OCI-M1 (cell line): ENCODE measurements at places on chromosomes 7 and 10.

DNA sequence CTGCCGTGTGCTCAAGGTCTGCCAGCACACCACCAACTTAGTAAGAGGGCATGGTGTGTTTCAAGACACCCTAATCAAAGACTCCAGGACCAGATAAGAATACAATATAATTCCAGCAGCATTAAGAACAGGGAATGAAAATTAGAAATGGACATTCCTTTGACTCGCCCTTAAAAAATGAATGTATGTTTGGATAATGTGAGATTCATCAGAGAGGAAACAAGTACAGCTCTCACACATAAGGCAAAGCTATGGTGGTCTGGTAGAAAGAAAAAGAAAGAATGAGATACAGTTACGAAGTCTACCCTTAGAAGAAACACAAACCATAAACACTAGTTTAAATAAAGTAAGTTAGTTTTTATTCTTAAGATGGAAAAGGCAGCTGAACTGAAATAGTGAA lies 174.8 kb upstream of the ANK3 start:
- DNase-seq: no peak

- DNase-seq: no peak
These were observed 33.5 kb upstream of the TTYH3 start for GRCh38 chr7:2598154-2598823.

GRCh38 chr7:16423761-16424160 lies 2.4 kb upstream of the CRPPA start:
- DNase-seq: no peak

DNA sequence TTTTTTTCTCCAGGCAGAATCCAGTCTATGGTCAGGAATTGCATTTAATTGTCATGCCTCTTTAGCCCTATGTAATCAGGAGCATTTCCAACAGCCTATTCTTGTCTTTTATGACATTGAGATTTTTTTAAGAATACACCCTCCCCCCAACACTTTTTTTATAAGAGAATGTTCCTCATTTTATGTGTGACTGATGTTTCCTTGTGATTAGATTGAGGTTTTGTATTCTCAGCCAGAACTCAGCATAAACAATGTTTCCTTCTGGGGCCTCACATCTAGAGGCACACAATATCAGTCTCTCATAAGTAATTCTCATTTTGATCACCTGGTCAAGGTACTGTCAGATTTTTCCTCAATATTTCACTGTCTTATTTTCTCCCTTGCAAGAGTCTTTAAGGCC lies 193.4 kb upstream of the PDE1C start:
- peak; percentile 30 for DNase-seq

DNA sequence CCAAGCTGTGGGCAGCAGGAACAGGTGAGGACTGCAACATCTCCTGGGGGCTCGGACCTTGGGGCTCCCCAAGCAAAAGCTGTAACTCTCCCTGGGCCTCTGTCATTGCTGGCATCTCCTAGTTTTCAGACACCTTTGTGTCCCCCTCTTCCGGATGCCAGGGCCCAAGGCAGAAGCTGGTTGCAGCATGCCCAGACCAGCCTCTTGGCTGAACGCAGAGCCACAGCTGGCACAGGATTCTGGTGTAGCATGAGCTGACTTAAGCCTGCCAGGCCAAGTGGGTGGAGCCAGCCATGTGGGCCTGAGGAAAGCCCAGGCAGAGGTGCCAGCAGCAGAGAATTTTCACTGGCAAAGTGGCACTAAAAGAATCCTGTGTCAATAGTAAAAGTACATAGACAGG lies 43.5 kb downstream of the ZWINT start:
- no peak for DNase-seq

DNA sequence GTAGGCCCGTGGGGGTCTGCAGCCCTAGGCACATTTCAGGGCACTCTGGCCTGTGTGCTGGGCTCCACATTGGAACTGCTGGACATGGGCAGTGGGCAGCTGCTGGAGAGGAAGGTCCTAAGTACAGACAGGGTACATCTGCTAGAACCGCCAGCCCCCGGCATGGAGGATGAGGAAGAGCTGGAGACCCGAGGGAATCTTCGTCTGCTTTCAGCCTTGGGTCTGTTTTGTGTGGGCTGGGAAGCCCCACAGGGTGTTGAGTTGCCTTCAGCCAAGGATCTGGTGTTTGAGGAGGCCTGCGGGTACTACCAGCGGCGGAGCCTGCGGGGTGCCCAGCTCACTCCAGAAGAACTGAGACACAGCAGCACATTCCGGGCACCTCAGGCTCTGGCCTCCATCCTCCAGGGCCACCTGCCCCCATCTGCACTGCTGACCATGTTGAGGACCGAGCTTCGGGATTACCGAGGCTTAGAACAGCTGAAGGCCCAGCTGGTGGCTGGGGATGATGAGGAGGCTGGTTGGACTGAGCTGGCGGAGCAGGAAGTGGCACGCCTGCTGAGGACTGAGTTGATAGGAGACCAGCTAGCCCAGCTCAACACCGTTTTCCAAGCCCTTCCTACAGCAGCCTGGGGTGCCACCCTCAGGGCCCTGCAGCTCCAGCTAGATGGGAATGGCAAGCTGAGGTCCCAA lies 1.4 kb downstream of the HPS6 start:
- DNase-seq: no peak

DNA sequence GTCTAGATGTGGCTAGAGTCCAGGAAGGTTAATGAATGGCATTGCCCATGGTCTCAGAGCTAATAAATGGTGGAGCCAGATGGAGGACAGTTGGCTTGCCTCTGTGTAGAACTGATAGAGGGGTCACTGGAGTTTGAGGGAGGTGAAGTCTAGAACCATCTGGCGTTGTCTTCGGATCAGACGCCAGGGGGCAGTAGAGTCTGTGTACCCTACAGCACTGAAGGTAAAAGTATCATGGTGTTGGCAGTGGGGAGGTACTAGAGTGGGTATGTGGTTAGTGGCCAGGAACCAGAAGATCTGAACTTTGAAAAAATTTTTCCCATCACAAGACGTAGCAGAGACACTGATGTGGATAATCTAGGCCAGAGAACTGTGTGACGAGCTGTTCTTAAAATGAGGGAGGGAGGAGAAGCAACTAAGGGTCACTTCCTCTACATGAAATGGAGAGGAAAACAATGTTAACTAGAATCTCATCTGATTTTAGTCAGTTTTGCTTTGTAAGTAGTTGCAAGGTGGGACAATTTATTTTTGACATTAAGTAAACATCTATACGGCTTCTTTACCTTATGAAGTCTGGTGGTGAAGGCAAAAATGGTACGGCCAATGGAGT lies 227.9 kb upstream of the PRSS58 start:
- DNase-seq: no peak

DNA sequence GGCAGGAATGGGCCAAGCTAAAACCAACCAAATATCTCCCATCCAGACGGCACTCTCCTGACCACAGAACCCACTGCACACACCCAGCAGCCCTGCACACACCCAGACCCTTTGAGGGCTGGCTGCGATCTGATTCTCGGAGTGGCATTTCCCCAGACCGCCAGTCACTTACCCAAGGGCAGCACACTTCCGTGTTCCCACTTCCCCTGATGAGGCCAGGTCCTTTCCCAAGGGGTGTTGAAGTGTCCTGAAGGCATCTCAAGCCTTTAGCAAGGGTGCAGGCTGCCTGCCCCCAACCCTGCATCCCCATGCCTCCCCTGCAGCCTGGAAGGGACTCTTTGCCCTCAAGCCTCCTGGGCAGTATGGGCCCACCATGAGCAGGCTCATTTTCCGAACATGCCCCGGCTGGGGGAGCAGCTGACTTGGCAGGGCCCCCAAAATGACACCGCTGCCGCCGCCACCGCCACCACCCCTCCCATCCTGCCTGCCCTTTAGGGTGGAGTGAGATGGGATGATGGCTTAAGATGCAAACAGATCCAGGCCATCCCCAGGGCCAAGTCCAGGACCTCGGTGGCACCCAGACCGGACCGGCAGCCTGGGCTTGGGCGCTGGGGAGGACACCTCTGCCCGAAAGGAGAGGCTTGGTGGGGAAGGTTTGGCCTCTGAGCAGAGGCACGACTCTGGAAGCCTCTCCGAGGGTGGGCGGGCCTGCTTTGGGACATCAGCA lies 159.8 kb downstream of the NRF1 start:
- peak; percentile 65 for DNase-seq

GRCh38 chr7:82700741-82701140 lies 257.2 kb upstream of the CACNA2D1 start:
- no peak for DNase-seq

DNA sequence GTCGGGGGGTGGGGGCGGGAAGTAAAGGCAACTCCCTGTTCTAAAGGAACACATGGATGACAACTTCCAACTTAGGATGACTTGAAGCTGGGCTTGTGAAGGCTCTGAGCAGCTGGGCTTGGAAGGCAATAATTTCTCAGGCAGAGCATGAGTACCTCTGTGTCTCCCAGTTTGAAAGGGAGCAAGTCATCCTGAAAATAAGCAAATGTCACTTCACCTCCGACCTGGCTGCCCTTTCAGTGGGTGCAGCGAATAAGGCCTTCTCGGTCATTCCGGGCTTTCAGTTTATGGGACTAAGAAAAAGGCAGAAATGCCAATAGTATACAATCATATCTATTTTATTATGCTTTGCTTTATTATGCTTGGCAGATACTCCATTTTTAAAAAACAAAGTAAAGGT lies 15.3 kb upstream of the ADAMTS14 start:
- no peak for DNase-seq

DNA sequence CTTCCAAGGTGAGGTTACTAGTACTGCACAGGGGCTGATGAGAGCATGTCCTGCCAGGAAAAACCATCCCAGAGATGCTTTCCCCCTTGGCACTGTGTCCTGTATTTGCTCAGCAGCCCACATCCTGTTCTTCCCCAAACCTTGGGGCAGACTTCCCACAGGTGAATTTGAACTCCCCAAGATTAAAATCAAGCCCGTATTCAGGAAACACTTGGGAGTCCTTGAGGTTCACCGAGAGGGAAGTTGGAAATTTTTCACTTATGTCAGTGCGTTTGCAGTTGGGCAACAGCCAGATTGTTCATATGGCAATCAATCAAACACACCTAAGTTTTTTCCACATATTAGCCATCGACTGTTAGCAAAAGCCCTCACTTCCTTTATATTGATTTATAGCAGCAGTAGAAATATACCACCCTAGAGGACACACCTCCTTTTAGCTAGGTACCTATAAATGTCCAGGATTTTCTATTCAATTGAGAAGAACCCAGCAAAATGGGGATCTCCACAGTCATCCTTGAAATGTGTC lies at the start of gene DMBT1:
Gene DMBT1, plus strand, starts transcription at position 476 of the 526 bp plus-strand sequence. Its CDS starts 17 bp downstream, at position 493.
- no peak for DNase-seq
